ENCODE measurements at places on chromosomes 13 and 19.

- no peak for DNase-seq
Measured at GRCh38 chr19:38739440-38740256, 4.6 kb downstream of the CAPN12 start.

GRCh38 chr13:98509271-98510155 is 67.4 kb downstream of the STK24 start:
- no peak for DNase-seq

- DNase-seq: no peak
Measured at GRCh38 chr13:36090592-36090991, 40.6 kb downstream of the DCLK1 start.

- no peak for DNase-seq
Measured at GRCh38 chr19:50957587-50957986, 4.7 kb upstream of the KLK5 start.

- DNase-seq: no peak
Measured at GRCh38 chr13:50587645-50588373, 255.7 kb downstream of the DLEU7 start.

- DNase-seq: no peak
Measured at GRCh38 chr13:30496147-30496546, 30.4 kb upstream of the HMGB1 start.

GRCh38 chr19:13017306-13018034 is 22.2 kb downstream of the NFIX start:
- no peak for DNase-seq

DNA sequence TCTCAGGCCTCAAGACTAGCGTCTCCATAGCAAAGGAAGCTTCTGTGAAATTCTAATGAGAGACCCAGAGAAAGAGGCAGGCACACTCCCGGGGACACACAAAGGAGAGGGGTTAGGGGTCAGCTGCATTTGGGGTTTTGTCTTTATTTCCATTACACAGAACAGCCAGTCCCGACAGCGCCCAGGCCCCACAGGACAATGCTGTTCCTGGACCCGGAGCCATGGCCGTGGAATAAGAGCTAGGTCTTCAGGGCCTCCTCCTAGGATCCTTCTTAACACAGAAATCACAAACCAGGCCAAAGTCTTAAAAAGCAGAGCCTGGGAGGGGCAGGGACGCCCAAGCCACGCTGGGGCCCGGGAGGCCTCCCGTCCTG is 22.8 kb downstream of the KCTD15 start:
- DNase-seq: no peak

DNA sequence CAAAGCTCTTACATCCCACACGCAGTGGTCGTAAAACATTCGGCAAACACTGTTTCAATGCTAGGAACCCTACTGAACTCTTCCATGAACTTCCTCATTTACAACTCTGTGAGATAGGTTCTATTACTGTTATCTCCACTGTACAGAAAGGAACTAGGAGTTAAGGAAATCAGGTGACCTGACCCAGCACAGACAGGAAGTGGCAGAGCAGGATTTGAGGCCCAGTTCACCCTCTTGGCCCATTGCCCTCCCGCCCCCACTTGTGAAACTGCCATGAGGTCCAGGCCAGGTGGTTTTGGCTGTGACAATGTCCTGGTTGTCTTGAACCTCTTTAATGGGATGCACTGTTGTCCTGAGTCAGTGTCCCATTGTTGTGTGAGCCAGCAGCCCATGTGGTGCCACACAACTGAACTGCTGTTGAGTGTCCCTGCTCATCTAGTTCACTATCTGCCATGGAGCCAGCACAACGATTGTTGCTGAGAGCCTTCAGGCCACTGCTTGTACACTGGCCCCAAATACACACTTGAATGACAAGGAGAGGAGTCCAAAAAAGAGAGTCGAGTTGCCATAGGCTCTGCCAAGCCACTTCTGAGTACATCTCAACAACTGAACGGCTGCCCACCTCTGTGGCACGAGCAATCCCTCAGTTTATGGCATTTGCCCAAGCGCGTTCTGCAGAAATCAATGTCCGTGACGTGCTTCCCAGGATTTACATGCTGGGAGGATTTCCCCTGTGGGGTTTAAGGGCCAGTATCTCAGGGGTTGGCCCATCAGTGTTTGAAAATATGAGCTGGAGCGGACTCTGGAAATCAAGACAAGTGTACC is 484.6 kb downstream of the TSHZ3 start:
- DNase-seq: no peak

DNA sequence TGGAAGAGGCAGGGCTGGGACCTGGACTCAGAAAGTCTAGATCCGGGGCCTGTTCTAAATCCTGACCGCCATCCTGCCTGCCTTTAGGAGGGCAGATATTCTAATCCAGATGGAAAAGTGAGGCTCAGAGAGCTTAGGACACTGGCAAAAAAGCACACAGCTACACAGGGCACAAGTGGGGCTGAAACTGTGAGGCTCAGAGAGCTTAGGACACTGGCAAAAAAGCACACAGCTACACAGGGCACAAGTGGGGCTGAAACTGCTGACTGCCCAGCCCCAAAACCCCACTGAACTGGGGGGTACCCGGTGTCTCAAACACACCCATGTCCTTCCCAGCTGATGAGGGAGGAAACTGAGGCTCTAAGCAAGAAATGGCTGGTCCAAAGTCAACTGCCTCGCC is 2.0 kb downstream of the AKT1S1 start:
- DNase-seq: no peak

GRCh38 chr13:75550159-75550567 is 572 bp downstream of the UCHL3 start:
- no peak for DNase-seq

DNA sequence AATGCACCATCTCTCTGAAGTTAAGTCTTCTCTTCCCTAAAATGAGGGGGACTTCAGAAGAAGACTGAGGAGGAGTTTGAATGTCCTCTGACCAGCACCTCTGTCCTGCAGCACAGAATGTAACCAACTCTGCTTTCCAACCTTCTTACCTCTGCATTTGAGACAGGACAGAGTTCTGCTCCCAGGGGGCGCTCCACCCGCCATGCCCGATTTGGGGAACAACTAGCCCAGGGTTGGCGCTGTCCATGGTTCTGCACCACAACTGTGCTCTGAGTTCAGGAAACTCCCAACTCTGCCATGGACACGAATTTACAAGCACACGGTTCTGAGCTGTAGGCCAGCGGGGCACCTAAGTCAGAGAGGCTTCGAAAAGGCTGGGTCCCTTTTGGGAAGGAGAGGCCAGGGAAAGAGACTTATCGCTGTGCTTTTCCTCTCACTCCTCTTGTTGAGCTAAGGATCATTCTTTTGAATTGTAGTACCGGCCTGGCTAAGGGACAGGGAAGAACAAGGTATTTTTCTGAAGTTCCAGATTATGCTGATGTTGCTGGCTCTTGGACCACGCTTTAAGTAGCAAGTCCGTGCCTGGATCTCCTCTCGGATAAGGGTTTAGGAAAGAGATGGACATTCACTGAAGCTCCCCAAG is 22.2 kb downstream of the SIGLEC5 start:
- DNase-seq: no peak

DNA sequence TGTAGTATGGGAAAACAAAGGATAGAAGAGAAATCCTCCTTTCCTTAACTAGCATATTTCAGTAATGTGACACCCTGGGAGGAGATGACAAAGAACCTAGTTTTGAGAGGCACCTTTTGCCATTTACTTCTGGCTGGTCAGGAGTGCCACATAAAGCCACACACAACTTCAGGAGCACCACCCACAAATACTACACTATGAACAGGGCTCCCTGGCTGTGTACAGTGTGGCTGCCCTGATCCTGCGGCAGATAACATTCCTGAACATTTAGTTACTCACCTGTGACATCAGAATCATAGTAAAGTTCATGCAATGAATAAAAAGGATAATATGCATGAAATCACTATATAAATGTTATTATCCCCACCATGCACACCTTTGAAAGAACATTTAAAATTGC is 17.4 kb upstream of the IRS2 start:
- DNase-seq: no peak

DNA sequence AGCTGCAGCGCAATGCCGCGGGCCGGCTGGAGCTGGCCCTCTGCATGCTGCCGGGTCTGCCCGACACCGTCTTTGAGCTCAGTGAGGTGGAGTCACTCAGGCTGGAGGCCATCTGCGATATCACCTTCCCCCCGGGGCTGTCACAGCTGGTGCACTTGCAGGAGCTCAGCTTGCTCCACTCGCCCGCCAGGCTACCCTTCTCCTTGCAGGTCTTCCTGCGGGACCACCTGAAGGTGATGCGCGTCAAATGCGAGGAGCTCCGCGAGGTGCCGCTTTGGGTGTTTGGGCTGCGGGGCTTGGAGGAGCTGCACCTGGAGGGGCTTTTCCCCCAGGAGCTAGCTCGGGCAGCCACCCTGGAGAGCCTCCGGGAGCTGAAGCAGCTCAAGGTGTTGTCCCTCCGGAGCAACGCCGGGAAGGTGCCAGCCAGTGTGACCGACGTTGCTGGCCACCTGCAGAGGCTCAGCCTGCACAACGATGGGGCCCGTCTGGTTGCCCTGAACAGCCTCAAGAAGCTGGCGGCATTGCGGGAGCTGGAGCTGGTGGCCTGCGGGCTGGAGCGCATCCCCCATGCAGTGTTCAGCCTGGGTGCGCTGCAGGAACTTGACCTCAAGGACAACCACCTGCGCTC is 3.8 kb upstream of the MAP2K7 start:
- DNase-seq: no peak

DNA sequence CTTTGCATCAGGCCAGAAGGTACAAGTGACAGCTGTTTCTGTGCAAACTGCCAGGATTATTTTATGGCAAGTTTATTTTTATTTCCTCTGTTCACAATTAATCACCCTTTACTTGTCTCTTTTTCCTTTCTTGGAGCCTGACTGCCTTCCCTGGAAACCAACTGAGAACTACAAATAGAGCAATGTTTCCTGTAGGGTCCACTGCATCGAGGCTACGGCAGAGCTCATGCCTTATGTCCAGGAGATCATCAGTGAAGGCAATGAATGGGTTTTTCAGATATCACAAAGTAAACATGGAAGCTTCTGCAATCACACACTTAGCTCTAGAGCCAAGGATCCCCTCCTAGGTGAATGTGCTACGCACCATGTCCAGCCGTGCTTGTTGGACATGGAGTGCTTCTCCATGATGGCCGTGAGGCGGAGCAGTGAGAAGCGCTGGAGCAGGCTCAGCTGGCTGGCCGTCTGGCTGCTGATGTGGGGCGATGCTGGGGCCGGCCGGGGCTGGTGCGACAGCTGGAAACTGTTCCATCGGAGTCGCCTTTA is 110.9 kb downstream of the KL start:
- no peak for DNase-seq

DNA sequence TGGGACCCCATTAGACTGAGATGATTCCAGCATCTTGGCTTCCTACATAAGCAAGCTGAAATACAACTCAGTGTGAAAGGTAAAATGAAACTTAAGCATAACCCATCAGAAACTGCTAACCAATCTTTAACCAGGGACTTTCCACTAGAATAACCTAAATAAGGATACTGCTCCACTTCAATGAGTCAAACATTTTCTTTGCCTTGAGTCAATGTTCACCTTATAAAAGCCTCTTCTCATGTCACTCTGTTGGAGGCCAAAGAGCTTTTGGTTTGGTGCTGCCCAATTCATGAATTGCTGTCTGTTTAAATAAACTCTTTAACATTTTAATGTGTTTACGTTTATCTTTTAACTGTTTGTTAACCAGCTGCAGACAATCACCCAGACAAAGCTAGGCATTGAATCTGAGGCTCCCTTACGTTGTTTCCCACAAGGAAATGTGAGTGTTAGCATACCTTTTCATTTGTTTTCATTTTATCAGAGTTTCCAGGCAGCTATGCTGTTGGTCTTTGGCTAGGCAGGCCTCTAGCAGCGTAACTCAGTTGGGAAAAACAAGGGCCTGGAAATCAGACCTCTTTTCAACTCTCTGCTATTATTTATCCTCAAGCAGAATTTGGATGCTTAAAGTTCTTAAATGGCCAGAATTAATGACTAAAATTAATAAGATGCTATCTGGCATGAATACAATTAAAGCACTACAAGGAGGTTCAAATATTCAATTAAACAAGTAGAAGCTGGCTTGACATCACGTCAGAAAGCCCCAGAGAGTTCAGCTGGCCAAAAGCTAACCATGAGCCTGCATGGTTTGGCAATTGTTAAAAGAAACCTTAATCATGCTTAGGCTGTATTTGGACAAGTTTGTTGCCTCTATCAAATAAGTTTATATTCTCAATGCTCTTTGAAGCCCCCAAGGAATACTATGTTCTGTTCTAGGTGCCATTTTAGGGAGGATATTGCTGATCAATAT is 200.2 kb downstream of the DCLK1 start:
- no peak for DNase-seq

- DNase-seq: no peak
Measured at GRCh38 chr13:25602176-25602575, 230.4 kb downstream of the ATP8A2 start.

GRCh38 chr13:28340272-28340793 is 154.6 kb downstream of the FLT1 start:
- no peak for DNase-seq

GRCh38 chr19:50322234-50322633 is 6.9 kb downstream of the KCNC3 start:
- no peak for DNase-seq

DNA sequence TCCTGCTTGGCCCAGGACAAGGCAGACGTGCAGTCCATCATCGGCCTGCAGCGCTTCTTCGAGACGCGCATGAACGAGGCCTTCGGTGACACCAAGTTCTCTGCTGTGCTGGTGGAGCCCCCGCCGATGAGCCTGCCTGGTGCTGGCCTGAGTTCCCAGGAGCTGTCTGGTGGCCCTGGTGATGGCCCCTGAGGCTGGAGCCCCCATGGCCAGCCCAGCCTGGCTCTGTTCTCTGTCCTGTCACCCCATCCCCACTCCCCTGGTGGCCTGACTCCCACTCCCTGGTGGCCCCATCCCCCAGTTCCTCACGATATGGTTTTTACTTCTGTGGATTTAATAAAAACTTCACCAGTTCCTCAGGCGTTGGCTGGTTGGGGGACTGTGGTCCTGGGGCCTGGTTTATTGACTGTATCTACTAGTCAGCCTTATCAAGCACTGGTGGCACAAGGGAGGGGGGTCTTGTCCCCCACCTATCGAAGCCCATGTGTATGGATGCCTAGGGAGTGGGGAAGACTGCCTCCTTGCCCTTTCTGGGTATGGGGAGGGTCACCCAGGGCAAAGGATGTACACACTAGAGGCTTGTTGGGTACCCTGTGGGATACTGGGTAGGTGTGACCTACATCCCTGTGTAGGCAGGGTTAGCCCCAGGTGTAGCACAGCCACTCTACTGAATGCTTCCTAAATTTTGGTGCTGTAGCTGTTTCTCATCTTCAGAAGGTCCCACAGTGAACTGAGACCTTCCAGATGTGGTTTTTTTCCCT is 4.4 kb downstream of the CHMP2A start:
- no peak for DNase-seq

- DNase-seq: no peak
Measured at GRCh38 chr13:107788464-107789165, 426.7 kb downstream of the LIG4 start.
